ENCODE measurements at places on chromosomes 2 and 18.

DNA sequence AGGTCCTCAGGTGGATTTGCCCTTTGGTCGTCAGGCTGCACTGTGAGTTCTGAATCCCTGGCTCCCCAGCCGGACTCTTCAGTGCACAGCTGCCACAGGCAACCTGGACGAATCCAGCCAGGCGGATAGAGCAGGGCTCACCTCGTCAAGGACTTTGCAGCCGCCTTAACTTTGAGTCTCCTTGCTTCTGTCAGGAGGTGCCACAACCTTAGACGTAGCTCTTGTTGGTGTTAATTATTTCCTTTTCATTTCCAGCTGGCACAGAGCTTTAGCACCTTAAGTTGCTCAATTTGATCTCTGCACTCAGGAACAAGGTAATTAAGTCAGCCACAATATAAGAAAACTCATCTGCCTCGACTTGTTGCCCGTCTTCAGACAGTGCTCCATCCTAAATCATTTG lies 17.7 kb downstream of the SMIM21 start:
- no peak for DNase-seq

DNA sequence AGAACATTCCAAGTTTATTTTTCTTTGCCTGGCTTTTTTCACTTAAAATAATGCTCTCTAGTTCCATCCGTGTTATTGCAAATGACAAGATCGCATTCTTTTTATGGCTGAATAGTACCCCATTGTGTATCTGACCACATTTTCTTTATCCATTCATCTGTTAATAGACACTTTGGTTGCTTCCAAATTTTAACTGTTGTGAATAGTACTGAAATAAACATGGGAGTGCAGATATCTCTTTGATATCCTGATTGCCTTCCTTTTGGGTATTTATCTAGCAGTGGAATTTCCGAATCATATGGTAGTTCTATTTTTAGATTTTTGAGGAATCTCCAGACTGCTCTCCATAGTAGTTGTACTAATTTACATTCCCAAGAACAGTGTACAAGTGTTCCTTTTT lies 230.5 kb downstream of the FIGN start:
- DNase-seq = no peak

DNA sequence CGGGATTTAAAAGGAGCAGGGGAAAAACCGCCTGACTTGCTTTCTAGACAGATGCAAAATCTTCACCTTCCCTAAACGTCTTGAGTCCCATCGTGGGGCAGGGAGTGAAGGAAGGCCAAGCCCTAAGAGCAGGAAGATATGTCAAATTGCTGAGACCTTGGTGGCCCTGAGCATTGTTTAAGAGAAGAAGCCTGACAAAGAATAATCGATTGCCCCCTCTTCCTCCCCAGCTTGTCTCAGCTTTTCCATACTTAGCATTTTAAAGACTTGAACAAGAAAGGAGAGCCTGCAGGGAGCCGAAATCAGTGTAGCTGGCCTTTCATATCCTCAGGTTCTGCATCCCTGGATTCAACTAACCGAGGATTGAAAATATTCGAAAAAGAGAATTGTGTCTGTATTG lies 157.6 kb upstream of the DLX2 start:
- no peak for DNase-seq

- no peak for DNase-seq
These were observed 21.6 kb upstream of the SLC35G4 start for GRCh38 chr18:11587846-11588245.

DNA sequence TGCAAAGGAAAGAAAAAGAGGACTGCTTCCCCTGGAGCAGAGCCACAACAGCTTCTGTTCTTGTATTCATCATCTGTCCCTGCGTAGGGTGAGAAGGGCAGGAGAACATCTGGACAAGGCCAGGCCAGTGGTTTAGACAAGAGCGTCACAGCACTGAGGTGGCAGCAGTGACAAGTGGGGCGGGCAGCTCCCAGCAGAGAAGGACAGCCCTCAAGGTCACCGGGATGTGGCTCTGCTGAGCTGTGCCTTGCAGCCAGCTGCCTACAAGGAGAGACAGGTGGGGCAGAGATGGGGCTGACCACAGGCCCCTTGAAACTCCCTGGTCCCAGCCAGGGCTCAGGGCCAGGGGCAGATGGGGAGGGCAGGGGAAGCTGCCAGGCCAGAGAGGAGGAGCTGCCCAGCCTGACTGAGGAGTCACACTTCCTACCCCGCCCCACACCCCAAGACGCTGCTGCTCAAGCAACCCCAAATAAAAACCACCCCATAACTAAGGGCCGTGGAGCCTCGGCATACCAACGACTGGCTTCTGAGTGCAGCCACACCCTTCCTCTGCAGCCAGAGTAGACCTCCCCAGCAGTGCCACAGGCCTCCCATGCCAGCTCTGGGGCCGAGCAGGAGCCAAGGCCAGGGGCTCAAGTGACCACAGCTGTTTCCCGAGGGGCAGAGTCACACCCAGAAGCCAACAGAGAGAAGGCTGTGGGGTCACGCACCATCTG lies 5.4 kb downstream of the RAB11FIP5 start:
- DNase-seq = no peak

DNA sequence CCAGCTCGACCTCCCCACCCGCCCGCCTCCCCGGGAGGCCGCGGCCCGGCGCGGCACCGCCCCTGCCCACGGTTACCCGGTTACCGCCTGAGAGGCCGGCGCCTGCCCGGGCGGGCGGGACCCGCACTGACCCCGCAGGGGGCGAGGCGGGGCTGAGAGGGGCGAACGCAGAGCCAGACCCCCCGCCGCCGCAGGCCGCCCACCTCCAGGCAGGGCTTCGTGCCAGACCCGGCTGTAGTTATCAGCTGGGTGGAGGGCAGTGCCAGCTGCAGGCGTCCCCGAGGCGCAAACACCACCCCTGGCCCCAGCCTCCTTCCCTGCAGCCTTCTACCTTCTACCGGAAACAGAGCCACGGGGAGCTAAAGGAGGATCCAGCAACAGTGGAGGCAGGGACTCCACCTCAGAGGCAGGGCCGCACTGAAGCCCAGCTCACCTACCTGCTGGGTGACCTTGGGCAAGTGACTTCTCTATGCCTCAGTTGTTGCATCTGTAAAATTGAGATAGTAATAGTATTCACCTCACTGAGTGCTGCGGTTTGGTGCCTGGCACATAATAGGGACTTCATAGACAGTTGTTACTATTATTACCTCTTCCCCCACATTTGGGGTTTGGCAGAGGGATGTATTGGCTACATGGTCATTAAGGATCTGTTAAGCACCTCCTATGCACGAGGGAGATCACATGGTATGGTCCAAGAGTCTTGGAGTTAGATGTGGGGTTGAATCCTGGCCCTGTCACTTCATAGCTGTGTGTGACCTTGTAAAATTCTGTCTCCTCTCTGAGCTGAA lies 231.6 kb upstream of the SMAD2 start:
- DNase-seq = no peak

DNA sequence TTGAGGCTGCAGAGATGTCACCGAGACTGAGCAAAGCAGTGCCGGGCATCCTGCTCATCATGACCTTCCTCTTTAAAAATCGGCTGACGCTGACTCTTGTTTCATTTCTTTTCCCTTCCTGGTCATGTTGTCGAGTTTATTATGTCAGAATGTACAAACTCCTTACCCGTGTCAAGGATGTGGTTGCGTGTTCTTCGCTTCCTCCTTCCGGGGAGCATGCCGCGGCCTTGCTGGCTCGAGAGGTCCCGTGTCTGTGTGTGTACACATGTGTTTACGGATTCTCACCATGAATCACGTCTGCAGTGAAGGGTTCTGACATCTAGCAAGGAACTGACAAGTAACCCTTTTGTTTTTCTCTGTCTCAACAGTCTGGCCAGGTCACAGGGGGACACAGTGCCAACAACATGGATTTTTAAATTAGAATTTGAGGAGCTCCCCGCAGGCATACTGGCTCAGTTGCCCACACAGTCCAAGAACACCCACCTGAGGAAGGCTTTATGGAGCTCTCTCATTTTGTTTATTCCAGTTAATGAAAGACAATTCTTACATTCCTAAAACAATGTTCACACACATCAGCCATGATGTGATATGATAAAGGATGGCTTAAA lies 60.2 kb downstream of the MYT1L start:
- DNase-seq = peak; percentile 0

- no peak for DNase-seq
These were observed 292.6 kb downstream of the PRKCE start for GRCh38 chr2:45944074-45944473.

Measured in suppressor macrophage treated with lipopolysaccharide for 4 hours (primary cell).